ENCODE measurements at places on chromosomes 6 and 20. TPM values are rescaled to one million over a fixed set of nuclear protein-coding genes. Genes with fewer than 3 reads are reported as not detected.

GRCh38 chr20:18390201-18390600 is 76.6 kb downstream of the DZANK1 start:
- H3K36me3 ChIP-seq: no peaks in the 10 kb centered on the region
- no peak overlapping the region for H3K27ac ChIP-seq
- no peaks in the 10 kb centered on the region for H3K4me1 ChIP-seq
- no peaks in the 10 kb centered on the region for H3K27me3 ChIP-seq

The LHFPL5 gene
- not detected for total RNA-seq

DNA sequence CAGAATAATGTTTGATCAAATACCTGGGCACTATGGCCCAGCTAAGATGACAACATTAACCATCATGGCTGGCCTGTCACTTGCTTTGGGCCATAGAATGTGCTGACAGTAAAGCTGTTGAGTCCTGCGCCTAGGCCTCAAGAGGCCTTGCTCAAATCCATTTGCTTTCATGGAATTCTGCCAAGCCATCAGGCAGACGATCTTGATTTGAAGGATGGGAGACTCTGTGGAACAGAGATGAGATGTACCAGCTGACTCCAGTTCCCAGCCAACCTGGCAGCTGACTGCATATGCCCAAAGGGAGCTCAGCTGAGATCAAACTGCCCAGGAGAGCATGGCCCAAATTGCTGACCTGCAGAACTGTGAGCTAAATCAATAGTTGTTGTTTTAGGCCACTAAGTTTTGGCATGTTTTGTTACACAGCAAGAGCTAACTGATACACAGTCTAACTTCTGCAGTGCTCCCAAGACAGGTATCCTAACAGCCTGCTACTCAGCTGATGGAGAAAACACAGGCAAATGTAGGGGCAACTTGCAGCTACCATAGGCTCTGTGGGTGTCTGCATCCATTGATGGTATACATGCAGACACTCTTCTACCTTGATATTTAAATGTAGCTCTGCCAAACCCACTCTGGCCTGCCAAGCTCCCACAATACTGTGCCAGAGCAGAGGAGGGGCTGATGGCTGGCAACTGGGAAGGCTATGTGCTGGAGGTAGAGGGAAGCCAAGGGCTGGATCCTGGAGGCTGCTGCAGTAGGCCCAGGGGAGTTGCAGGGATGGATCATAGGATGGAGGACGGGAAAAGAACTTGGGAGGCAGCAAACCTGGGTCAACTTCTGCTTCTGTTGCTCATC is 55.2 kb upstream of the RNF24 start:
- no peak overlapping the region for H3K4me3 ChIP-seq
- no peaks in the 10 kb centered on the region for H3K4me1 ChIP-seq
- no peak for DNase-seq
- H3K27ac ChIP-seq: no peak overlapping the region
- no peaks in the 10 kb centered on the region for H3K36me3 ChIP-seq

The BPIFB1 gene
- total RNA-seq: not detected

DNA sequence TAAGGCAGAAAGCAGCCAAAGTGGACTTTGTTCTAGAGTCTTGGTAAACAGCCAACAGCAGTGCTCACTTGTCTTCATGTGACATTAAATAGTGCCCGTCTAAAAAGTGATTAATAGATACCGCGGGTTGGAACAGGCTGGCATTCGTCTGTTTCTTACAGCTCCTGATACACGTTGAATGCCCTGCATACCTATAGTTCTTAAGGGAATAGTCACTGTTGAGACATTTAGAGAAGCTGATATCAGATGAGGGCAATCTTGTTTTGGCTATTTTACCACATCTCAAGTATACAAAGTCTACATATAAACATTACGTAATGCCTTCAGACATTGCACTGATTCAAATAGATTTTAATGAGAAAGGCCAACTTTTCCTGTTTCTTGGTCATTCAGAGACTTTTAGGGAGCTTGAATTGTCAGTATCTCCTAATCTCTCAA is 374.9 kb upstream of the FLRT3 start:
- no peaks in the 10 kb centered on the region for H3K27me3 ChIP-seq
- H3K4me1 ChIP-seq: no peaks in the 10 kb centered on the region
- H3K4me3 ChIP-seq: no peak overlapping the region
- H3K36me3 ChIP-seq: no peaks in the 10 kb centered on the region
- no peak for DNase-seq
- no peak overlapping the region for H3K27ac ChIP-seq

GRCh38 chr6:101417900-101418299 is 24.4 kb downstream of the GRIK2 start:
- no peaks in the 10 kb centered on the region for H3K36me3 ChIP-seq
- no peaks in the 10 kb centered on the region for H3K27me3 ChIP-seq
- H3K4me3 ChIP-seq: no peak overlapping the region
- no peak for DNase-seq
- H3K27ac ChIP-seq: no peak overlapping the region
- no peaks in the 10 kb centered on the region for H3K4me1 ChIP-seq

DNA sequence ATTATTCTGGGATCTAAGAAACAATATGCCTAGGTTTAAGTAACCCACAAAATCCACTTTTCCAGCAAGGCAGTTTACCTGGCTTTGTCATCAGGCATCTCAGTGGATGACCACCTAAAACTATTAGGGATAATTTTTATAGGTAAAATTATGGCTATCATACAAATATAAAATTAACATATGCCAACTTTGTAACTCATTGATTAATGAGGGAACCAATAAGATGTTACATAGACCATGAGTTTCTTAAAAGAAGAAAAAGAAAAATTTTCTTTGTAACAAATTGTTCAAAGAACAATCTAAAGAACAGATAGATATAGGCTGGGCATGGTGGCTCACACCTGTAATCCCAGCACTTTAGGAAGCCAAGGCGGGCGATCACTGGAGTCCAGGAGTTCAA is 49.7 kb upstream of the FILIP1 start:
- no peak overlapping the region for H3K4me3 ChIP-seq
- no peak overlapping the region for H3K27ac ChIP-seq
- H3K36me3 ChIP-seq: no peaks in the 10 kb centered on the region
- no peaks in the 10 kb centered on the region for H3K27me3 ChIP-seq
- H3K4me1 ChIP-seq: no peaks in the 10 kb centered on the region

DNA sequence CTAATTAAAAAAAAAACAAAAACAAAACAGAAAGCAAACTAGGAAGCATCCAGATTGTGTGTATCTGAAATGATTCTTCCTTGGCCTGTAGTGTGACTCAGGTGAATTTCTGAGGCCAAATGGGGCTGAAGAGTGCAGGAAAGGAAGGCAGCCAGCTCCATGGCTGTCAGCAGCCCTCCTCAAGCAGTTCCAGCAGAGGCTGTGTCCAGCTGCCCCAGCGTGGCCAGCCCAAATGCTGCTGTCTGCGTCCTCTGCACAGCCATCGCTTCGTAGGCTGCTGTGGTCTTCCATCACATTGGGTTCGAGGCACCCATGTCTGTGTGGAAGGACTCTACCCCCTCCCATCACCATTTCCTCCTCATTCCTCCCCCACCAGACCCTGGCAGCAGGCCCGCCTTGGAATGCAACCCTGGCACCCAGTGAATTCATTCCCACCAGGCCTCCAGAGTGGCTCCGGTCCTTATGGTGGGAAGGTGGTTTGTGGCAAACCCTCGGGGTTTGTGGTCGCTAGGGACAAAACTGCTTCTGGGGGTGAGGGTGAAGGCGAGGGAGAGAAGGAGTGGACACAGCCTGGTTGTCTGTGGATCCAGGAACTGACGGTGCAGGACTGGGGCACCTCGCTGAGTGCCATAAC is 81.5 kb downstream of the MYLK4 start:
- no peak overlapping the region for H3K27ac ChIP-seq
- H3K4me3 ChIP-seq: no peak overlapping the region
- no peak for DNase-seq
- H3K4me1 ChIP-seq: no peaks in the 10 kb centered on the region
- H3K36me3 ChIP-seq: no peaks in the 10 kb centered on the region

The NRSN2 gene
- total RNA-seq: 30.6 TPM

GRCh38 chr6:137024237-137024990 is 20.4 kb downstream of the IL20RA start:
- no peak overlapping the region for H3K4me3 ChIP-seq
- no peak for DNase-seq
- no peaks in the 10 kb centered on the region for H3K4me1 ChIP-seq

- H3K4me3 ChIP-seq: no peak overlapping the region
- no peaks in the 10 kb centered on the region for H3K4me1 ChIP-seq
- H3K36me3 ChIP-seq: no peaks in the 10 kb centered on the region
These were observed 72.1 kb downstream of the FOXA2 start for GRCh38 chr20:22511943-22512910.

- DNase-seq: no peak
- no peak overlapping the region for H3K4me3 ChIP-seq
- peaks cover 42% of the 10 kb centered on the region for H3K36me3 ChIP-seq
- H3K27ac ChIP-seq: no peak overlapping the region
These were observed 18.0 kb downstream of the SRSF3 start for GRCh38 chr6:36612101-36612625.

All from right atrium auricular region (tissue), 2 donors.